ENCODE measurements at places on chromosomes 4 and X.

GRCh38 chrX:109889289-109890006 lies 113.5 kb upstream of the TMEM164 start:
- DNase-seq, result no peak

- no peak for DNase-seq
Measured at GRCh38 chr4:73312967-73313366, 54.4 kb upstream of the ANKRD17 start.

GRCh38 chr4:175092114-175092513 lies 174.0 kb downstream of the ADAM29 start:
- no peak for DNase-seq

- DNase-seq, result no peak
Measured at GRCh38 chrX:4671344-4671743, 957.9 kb upstream of the PRKX start.

- no peak for DNase-seq
Measured at GRCh38 chr4:164481306-164482091, 272.4 kb upstream of the SMIM31 start.

DNA sequence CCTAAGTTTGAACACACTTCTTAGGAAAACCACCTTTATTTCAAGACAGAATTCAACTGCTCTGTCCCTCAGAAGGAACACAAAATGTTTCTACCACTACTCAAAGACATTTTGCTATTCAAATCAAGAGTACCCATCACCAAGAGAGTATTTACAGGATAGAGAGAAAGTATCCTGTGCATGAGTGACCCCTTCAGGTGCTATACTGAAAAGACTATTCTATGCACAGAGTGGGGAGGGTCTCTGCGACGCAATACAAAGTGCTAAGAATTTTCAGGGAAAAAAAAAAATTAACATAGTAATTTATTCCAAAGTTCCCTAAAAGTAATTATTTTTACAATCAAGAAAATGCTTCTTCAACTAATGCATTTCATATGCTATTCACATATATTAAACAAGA lies 346.4 kb upstream of the FAM241A start:
- DNase-seq, result no peak

- DNase-seq, result no peak
Measured at GRCh38 chrX:102043380-102043779, 82.1 kb upstream of the TCEAL2 start.

- DNase-seq, result no peak
Measured at GRCh38 chr4:14410516-14410915, 591.8 kb upstream of the CPEB2 start.

GRCh38 chr4:23547096-23547495 lies 342.8 kb downstream of the PPARGC1A start:
- DNase-seq, result no peak

DNA sequence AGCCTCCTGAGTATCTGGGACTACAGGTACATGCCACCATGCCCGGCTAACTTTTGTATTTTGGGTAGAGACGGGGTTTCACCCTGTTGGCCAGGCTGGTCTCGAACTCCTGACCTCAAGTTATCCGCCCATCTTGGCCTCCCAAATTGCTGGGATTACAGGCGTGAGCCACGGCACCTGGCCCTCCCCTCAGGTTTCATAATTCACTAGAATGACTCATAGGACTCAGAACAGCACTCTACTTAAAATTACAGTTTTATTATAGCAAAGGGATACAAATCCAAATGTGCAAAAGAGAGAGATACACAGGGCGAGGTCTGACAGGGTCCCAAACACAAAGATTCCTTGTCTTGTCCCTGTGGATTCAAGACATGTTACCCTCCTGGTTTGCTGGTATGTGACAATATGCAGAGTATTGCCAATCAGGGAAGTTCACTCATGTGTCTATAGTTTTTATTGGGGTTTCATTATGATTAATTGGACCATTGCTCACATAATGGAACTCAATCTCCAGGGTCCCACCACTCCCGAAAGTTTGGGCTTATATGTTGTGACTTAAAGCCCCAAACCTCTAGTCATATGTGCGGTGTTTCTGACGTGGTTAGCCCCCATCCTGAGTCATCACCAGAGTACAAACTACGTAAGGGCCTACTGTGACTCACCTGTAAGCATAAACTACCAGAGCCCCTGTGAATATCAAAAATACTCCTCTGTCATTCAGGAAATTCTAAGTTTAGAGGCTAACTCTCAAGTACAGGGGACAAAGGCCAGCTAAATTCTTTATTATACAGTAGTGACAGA lies 5.2 kb downstream of the YIPF6 start:
- DNase-seq, result no peak
